ENCODE measurements at places on chromosomes 7 and 10.

- no peak for DNase-seq
Measured at GRCh38 chr10:110600487-110601101, 33.1 kb downstream of the SMC3 start.

- DNase-seq: no peak
Measured at GRCh38 chr10:46524472-46525176, 31.8 kb downstream of the GPRIN2 start.

DNA sequence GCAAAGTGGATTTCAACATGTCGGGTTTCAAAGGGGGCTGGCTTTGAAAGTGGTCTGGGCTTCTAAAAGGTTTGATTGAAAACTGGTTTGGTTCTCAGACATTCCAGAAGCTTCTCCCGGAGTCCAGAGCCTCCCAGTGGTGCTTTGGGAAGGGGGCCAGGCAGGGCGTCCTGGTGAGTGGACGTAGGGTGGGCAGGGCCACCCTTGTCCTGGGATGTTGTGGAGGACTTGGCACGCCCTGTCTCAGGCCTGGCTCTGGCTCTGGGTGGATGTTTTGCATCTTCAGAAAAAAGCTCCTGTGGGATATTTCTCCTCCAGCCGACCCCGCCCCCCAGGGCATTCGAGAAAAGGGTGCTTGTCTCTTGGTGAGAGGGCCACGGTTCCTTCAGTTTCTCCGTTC lies 31.2 kb downstream of the GRIFIN start:
- no peak for DNase-seq

GRCh38 chr7:136869991-136870865 lies 1.8 kb downstream of the CHRM2 start:
- no peak for DNase-seq

DNA sequence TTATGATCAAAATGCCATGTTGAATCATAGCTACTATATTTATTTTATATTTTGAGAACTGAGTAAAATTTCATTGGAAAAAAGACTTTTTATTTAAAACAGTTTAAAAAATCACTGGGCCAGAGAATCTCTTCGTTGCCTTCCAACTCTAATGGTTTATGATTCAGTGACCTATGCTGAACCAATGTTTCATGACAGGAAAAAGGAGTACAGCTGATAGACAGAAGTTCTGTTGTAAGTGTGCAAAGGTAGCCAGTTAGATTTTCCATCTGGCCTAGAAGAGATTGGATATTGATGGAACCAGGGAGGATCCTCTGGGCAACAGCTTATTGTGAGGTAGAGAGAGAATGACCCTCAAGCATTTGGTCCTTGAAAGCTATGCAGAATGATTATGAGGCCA lies 745.8 kb downstream of the SUGCT start:
- no peak for DNase-seq

Measured in CD4-positive, alpha-beta T cell treated with Interleukin-1 beta for 1 hour (primary cell).